Activated CD4-positive, alpha-beta T cell treated with anti-CD3 and anti-CD28 coated beads, Interleukin-2, amount 50 U/mL, for 16 hours (primary cell): ENCODE measurements at places on chromosomes 2 and 18.

DNA sequence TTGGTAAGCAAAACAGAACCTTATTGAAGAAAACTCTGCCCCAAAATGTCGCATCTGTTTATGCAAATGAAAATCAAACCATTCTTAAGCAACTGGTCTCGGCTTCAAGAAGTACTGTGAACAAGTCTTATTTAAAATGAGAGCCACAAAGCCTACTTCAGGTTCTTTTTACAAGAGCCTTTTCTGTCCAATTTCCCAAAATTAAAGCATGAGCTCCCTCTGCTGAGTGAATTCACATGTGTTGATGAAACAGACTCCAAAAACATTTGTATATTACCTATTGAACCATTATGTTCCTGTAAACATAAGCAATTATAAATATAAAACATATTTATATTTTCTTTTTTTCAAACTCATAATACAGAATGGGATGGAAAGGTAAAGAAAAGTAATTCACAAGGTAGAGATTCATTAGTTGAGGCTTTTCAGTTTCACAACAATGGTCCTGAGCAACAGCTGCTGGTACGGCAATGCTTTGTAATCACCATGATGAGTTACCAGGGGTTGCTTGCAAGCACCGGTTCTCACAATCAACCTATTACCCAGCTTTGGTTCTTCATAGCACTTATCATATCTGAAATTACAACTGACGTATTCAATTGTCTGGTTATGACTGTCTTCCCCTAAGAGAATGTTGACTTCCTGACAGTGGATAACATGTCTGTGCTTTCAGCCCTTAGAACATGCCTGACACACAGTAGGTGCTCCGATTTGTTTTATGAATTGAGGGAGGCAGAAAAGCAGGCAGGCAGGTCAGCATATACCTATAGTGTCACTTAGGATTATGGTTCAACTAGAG, 108.4 kb upstream of the BZW1 start:
- peak; percentile 81 for DNase-seq

DNA sequence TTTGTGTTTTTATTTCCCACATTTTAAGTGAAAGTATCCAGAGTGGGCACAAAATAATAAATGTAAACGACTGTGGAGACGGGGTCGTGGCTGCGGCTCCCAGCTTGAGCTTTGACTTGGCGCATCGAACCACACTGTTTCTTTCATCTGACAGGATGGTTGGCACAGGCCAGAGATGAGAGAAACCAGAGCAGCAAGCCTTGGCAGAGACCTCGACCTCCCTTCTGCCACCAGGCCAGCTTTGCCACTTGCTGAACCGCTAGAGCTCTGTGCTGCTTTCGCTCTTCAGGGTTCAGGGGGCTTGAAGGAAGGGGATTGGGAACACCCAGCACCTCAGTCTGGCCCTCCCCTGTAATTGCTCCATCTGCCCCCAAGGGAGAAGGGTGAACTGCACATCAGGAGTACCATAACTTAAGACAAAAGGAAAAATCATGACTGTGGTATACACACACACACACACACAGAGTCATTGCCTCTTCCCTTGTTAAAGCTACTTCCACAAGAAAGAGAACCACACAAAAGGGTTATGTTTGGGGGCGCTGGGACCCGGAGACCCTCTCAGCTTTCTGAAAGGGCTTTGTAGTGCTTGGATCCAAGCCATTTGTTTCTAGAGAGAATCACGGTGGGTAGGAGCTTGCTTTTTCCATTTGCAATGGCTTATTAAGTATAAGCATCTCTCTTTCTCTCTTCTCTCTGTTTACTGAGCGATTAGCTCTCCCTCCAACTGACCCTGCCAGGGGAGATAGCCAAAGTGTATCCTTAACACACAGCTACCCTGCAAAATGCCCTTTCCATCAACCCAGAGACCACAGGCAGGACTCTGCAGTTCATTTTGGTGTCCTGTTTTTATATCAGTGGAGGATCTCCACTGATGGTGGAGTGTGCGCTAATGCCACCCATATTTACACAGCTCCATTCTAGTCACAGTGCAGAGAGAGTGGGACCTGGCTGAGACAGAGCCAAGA, 23.0 kb downstream of the POU3F3 start:
- no peak for DNase-seq

GRCh38 chr2:74278176-74278575, 65.0 kb downstream of the SLC4A5 start:
- DNase-seq: no peak

- no peak for DNase-seq
Measured at GRCh38 chr2:42918671-42919318, 126.4 kb upstream of the HAAO start.

GRCh38 chr2:62145478-62146100, 50.3 kb upstream of the B3GNT2 start:
- no peak for DNase-seq

DNA sequence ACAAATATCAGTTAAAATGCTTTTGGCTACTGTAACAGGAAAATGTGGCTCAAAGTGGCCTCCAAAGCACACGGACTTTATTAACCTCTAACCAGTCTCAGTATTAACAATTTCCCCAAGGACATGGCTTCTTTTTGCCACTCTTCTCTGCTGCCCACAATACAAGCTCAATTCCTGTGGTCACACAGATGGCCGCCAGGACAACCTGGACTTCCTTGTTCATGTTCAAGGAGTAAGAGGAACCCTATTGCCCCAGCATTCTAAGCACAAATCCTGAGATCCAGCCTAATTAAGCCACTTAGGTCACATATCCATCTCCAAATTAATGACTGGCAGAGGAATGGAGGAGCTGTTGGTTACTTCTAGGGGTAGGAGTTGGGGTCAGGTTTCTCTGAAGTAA, 38.2 kb downstream of the AOX1 start:
- DNase-seq: no peak

GRCh38 chr2:213246497-213247281, 37.6 kb upstream of the SPAG16 start:
- DNase-seq: peak; percentile 46

- no peak for DNase-seq
Measured at GRCh38 chr2:152504618-152505017, 169.6 kb downstream of the FMNL2 start.
